ENCODE measurements at places on chromosomes 3 and 15.

DNA sequence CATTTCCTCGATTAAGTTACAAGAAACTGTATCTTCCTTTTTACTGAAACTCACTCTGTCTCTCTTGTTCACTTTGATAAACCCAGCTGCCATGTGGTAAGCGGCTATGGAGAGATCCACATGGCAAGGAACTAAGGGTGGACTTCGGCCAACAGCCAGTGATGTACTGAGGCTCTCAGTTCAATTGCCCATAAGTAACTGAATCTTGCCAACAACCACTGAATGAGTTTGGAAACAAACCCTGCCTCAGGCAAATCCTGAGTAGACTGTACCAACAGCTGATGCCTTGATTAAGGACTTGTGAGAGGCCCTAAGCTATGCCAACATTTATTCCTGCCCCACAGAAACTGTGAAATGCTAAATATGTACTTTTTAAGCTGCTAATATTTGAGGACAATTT lies 433.5 kb downstream of the PLOD2 start:
- DNase-seq: no peak

GRCh38 chr15:99436542-99437314 lies 129.1 kb upstream of the MEF2A start:
- DNase-seq: no peak

DNA sequence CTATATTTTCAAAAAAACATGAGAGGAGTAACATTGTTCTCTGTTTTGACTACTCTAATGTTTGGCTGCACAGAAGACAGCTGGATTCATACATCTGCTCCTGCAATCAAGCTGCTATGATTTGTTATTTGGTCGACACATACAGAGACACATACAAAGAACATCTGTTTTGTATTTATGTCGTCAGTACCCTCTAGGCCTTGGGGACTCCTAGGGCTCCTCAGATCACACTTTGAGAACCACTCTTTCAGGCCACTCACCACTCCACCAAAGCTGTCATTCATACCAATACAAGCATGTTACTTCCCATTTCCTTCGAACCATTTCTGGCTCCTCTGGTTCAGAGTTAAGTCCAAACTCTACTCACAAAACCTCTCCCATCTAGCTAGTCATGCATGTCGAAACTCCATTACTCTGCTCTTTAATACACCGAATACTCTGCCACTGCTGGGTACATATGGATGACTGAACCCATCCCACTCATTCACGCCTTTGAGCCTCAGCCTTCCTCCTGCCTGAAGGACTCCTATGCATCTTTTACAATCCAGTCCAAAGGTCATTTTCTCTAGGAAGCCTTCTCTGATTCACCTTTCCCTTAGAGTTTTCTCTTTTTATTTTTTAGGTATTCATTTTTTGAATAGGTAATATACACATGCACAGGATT lies 102.9 kb upstream of the ARHGEF3 start:
- DNase-seq: no peak

DNA sequence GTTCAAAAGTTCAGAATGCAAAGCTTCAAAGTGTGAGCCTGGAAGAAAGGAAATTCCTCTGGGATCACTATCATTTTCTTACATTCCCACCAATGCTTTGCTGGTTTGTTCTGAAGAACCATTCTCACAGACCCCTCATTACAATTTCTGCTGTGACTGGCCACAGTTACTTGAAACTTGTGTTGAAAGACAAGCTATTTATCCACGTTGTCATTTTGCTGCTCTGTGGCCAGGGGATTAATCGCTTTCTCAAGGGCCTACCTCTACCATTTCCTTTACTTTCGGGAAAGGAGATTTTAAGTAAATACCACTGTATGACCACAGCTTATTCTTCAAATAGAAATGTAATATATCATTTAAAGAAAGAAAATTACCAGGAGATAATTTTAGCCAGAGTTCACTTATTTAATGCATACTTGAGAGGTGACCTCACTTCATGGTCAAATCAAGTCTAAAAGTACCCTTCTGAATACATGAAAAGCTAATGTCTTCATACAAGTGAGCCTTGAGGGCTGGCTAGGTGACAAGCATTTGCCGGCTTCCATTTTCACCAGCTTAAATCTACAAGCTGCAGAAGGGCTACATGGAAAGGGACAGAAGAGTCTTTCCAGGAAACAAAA lies 69.8 kb upstream of the ROBO2 start:
- DNase-seq: no peak

DNA sequence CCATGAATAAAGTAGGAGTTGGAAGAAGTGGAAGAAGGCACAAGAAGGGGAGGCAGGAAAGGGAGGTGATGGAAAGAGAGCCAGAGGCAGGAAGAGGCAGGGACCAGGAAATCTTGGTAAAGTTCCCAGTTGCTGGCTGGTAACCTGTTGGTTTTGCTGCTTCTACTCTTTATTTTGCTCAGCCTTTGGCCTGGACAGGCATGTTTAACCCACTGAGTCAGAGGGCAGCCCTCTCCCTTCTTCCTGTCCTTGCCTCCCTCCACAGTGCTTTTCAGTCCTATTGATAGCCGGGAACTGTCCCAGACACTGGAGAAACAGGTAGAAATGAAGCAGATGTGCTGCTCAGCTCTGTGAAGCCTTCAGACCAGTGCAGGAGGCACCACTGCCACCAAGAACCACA lies 43.4 kb upstream of the APEH start:
- no peak for DNase-seq

GRCh38 chr15:81296673-81297072 lies 27.3 kb downstream of the STARD5 start:
- no peak for DNase-seq

- no peak for DNase-seq
Measured at GRCh38 chr15:89070197-89071124, 17.8 kb upstream of the ABHD2 start.

DNA sequence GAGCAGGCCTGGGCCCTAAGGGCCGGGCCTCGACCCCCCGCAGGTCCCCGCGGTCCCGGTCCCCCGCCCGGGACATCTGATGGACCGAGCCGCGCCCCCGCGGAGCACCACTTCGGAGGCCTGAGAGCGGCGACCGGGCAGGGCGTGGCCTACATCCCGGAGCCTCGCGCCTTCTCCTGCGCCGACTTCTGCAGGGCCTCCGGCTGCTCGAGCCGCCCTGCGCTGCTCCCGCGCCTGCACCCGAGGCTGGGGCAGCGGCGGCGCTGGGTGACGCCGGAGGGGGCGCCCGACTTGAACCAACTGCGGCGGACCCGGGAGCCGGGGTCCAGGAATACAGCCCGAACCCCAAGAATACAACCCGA lies 14.9 kb upstream of the GP9 start:
- no peak for DNase-seq

DNA sequence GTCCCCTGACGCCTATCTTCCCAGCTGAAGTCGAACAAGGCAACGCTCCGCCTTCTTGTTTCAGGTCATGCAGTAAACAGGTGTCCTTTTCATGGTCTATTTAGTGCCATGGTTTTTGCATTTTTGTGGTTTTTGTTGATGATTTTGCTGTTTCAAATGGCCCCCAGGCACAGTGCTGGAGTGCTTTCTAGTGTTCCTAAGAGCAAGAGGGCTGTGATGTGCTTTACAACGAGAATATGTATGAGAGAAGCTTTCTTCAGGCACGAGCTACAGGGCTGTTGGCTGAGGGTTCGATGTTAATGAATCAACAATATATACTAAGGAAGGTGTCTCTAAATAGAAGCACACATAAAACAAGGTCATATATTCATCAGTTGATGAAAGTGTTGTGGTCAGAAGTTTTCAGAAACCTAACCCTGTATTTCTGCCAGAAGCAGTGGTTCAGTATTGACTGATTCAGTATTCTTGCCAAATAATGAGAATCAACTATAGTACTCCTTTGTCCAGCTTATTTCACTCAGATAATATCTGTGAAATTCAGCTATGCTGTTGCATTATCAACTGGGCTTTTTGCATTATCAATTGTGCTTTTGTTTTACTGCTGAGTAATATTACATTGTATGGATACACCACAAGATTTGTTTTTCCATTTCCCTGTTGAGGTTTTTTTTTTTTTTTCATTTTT lies 18.5 kb downstream of the LIMD1 start:
- DNase-seq: no peak

GRCh38 chr3:31840252-31840651 lies 140.8 kb downstream of the OSBPL10 start:
- no peak for DNase-seq

DNA sequence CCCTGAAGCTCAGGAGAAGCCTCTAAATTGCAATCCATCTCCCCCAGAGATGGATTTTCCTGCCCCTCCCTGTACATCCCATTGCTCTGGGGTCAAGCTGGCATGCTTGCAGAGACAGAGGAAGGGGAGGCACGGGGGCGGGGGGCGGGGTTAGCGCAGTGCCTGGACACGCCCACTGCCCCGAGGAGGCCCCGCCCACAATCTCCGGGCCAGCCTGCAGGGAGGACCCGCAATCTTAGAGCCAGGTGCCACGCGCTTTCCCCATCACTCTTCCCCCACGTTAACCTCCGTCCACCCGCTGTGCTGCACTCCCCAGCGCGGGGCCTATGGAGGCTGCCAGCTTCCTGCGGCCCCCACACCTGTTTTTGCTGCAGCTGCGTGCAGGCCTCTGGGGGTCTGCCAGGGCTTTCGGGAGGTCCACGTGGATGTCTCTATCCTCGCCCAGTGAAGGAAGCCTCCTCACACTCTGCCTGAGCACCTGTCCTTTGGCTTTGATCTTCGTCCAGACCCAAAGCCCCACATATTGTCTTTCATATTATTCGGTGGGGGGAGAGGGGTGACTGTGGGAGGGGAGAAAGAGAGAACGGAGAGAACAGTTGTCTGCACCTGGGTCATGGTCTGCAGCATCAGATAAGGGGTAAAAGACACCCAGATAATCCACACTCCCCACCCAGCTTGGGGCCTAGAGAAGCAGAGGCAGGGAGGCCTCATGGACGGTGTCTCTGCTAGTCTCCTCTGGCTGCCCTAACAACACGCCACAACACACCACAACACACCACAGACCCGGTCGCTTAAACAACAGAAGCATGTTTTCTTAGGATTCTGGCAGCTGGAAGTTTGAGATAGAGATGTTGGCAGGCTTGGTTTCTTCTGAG lies 118.0 kb upstream of the MEF2A start:
- no peak for DNase-seq

DNA sequence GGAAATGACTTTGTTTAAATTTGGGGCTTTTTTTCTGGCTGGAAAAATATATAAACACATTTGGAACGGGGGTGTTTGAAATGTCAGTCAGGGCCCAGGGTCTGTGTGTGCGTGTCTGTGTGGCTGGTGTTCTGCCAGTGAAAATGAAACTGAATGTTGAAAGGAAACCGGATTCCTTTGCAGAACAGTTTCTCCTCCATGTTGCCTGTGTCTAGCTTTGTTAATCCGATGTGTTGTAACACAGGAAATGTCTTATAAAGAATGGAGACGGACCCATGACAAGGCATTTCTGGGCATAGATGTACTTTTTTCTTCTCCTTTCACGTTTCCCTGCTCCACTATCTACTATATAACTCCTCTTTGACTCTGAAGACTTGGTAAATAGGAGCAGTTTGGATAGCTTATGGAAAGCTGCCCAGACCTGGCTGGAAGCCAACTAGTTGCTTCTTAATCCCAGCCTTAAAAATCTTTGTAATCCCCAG lies 2.8 kb downstream of the SQOR start:
- DNase-seq: no peak

DNA sequence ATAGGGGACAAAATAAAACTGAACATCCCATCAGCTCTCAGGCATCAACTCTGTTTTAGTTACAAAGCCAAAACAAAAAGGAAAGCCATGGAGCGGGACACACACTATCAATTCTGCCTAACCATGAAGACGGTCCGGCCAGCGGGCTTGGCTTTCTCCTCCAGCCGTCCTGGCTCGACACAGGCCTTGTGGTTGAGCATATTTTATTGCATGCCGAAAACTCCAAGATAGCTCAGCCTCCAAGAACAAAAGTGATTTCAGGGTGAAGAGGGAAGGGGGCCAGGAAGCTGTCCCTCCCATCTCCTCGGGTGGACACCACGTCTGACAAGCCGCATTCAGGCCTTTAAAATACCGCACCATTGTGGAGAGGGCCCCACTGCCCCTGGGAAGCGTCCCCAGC lies 31.2 kb downstream of the WNT5A start:
- DNase-seq: no peak

GRCh38 chr3:66809595-66809958 lies 188.5 kb upstream of the KBTBD8 start:
- DNase-seq: no peak

DNA sequence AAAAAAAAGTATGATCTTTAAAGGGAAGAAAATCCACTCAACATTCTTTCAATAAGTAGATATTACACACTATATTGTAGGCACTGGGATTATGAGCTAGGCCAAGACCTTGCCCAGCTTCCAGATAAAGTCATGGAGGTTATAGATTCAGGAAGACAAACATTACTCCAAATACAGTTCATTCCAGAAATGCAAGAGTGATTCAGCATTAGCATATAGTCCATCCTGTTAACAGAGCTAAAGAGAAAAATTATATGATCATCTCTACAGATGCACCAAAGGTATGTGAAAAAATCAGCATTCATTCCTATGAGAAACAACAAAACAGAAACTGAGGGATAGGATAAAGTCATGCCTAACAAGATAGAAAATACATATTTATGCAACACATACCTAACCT lies 42.1 kb upstream of the NSMCE3 start:
- no peak for DNase-seq

DNA sequence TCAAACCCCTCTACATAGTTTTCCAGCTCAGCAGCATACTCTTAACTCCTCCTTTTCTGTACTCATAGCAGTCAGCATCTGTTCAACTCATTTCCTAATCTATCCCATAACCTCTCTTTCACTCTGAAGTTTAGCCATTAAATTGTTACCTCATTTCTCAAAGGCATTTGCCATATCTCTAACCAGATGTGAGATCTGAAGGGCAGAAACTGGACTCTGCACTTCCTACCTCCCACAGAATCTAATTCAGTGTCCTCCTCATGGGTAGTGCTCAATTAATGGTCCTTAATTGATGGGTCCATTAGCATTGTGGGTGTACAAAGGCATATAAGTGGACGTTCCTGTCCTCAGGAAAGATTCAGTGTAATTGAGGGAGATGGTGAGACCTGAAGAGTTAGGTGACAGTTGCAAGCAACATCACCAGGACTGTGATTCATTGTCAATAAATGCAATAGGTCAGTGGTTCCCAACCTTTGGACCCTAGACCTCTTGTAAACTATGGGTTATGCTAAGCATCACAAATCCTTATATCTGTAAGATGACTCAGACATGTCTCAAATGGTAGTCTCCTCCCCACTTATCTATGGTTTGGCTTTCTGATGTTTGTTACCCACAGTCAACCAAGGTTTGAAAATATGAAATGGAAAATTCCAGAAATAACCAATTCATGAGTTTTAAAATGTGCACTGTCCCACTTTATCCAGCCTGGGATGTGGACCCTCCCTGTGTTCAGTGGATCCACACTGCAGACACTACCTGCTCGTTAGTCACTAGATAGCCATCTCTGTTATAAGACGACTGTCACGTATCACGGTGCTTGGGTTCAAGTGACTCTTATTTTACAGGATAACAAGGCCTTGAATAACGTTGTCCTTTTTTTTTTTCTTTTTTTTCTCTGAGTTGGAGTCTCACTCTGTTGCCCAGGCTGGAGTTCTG lies 25.0 kb upstream of the UACA start:
- DNase-seq: no peak

DNA sequence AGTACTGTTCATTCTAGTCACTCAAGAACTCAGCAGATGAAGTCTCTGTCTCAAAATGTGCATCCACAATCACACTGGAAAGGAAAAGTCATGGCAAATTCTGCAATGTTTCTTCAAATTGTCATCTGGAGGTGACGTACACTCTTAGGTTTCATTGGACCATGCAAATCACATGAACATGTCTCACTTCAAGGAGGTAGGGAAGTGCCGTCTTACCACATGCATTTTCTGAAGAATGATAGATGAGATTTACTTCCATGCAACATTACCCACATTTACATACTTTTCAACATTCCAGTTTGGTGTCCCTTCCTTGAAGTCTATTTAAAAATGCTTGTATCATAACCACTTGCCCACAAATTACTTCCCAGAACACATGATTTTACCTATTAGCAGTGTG lies 107.9 kb upstream of the SATB1 start:
- no peak for DNase-seq

All from esophagus squamous epithelium (tissue), 5 donors.